ENCODE measurements at places on chromosomes 5 and 9. TPM values are rescaled to one million over a fixed set of nuclear protein-coding genes. Genes with fewer than 3 reads are reported as not detected.

- H3K27ac ChIP-seq, result no peak overlapping the region
- no peak for DNase-seq
- no peaks in the 10 kb centered on the region for H3K4me1 ChIP-seq
- no peaks in the 10 kb centered on the region for H3K27me3 ChIP-seq
- no peaks in the 10 kb centered on the region for H3K36me3 ChIP-seq
- H3K4me3 ChIP-seq, result no peak overlapping the region
These were observed 54.5 kb upstream of the TGFBR1 start for GRCh38 chr9:99050292-99050911.

DNA sequence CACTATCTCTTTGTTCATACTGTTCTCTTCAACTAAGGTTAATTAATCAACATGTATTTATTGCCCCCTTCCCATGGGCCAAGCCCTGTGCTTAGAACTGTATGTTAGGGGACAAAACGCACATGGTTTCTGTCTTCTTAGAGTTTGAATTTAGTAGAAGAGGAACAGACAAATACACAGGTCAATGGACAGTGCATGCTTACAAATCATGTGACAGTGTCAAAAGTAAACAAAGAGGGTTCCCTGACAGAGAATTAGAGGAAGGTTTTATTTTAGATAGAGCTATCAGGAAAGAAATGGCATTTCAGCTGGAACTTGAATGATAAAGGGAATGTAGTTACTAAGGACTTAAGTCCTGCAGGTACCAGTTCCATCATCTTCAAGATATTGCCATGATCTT lies 145.2 kb upstream of the CCDC152 start:
- no peaks in the 10 kb centered on the region for H3K27me3 ChIP-seq
- no peaks in the 10 kb centered on the region for H3K4me1 ChIP-seq
- no peaks in the 10 kb centered on the region for H3K36me3 ChIP-seq
- no peak for DNase-seq

CSF1R gene
- total RNA-seq, result 24.1 TPM

CATSPER3 gene
- total RNA-seq, result 0.32 TPM

DNA sequence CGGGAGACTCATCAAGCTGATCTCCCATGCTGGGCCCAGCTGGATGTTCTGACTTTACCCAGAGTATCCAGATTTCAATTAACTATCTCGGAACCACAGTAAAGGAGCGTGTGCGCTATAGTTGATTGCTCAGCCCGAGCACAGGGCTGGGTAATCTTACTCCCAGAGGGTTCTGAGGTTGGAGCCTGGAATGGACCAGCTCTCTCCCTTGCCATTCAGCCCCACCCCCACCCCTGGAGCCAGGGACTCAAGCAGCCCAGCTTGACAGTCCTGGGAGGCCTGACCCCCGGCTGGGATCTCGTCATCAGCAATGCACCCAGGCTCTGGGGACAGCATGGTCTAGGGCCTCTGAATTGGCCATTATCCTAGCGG lies 23.7 kb upstream of the PTGES start:
- DNase-seq, result no peak
- no peaks in the 10 kb centered on the region for H3K27me3 ChIP-seq
- peak overlapping the region; percentile 93 for H3K27ac ChIP-seq
- H3K4me1 ChIP-seq, result peaks cover 8% of the 10 kb centered on the region
- no peaks in the 10 kb centered on the region for H3K36me3 ChIP-seq

PCDHA4 gene
- 0.64 TPM for total RNA-seq

- H3K36me3 ChIP-seq, result no peaks in the 10 kb centered on the region
- no peak overlapping the region for H3K4me3 ChIP-seq
- H3K27me3 ChIP-seq, result no peaks in the 10 kb centered on the region
- no peak for DNase-seq
- no peak overlapping the region for H3K27ac ChIP-seq
These were observed 47.5 kb downstream of the RAPGEF6 start for GRCh38 chr5:131587541-131587940.

GNG10 gene
- 95.7 TPM for total RNA-seq

CEP72 gene
- 10.5 TPM for total RNA-seq

DNA sequence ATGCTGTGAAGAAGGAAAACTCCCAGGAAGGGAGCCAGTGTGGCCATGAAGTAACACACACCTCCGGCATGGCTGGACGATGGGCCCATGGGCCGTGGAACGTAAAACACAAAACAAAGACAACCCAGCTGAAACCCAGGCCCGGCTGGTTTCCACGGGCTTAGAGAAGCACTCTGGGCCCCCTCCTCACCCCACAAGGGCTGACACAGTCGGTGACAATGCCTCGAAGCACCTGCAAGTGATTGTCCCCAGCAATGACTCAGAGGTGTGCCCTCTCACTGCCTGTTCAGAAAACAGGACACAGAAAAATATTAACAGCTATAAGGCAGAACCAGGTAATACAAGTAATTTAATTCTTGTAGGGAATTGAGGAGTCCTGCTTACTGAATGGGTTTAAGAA lies 135.3 kb downstream of the ROR2 start:
- no peaks in the 10 kb centered on the region for H3K4me1 ChIP-seq
- no peaks in the 10 kb centered on the region for H3K27me3 ChIP-seq
- no peaks in the 10 kb centered on the region for H3K36me3 ChIP-seq
- no peak for DNase-seq
- H3K4me3 ChIP-seq, result no peak overlapping the region
- no peak overlapping the region for H3K27ac ChIP-seq

DNA sequence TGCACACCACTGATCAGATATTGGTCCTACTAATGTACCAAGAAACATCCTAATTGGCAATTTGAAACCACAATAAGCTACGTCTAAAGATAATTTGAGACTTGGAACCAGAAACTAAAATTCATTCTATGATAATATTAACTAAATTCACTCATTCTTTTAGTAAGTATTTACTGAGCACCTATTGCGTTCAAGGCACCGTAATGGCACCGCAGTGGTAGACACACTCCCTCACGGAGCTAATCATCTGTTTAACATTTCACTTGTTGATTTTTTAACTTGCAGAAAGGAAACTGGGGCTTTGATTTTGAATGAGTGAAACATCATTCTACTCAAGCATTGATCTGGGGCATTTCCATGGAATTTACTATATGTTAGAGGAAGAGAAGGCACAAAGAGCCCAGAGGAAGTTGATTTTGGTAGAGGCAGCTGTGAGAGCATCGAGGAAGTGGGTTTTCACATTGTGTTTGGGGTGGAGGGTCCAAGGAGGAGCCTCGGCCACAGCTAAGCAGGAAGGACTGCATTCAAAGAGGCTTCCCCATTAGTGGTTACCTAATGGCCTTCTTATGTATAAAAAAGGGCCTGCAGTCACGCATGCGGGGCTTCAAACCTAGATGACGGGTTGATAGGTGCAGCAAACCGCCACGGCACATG lies 7.1 kb downstream of the RAPGEF1 start:
- no peaks in the 10 kb centered on the region for H3K27me3 ChIP-seq
- no peaks in the 10 kb centered on the region for H3K4me1 ChIP-seq
- H3K27ac ChIP-seq, result peak overlapping the region; percentile 82
- DNase-seq, result no peak
- no peak overlapping the region for H3K4me3 ChIP-seq
- H3K36me3 ChIP-seq, result no peaks in the 10 kb centered on the region

DNA sequence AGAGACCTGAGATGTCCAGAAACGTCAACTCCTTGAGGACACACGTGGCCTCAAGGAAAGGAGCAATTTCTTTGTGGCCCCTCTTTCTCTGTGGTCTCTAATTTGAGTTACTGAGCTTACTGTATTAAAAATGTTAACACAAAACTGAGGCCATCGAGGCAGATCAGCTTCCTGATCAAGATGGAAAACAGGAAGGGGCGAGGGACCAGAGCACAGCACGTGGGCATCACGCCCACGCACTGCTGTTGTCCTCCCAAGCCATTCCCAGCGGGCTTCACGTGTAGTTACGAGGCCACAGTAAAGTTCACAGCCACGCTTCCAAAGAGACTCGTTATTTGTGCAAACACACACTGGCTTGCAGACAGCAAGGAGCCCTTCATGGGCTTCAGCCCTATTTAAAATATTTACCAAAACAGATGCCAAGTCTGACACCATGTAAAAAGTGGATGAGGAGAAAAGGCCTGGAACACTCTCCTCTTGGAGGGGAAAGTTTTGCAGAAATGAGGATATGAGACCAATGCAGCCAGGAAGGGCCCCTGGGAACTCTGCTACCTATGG lies 149.5 kb downstream of the ROR2 start:
- H3K36me3 ChIP-seq, result no peaks in the 10 kb centered on the region
- H3K4me1 ChIP-seq, result no peaks in the 10 kb centered on the region
- no peaks in the 10 kb centered on the region for H3K27me3 ChIP-seq
- no peak overlapping the region for H3K27ac ChIP-seq
- H3K4me3 ChIP-seq, result no peak overlapping the region

DNA sequence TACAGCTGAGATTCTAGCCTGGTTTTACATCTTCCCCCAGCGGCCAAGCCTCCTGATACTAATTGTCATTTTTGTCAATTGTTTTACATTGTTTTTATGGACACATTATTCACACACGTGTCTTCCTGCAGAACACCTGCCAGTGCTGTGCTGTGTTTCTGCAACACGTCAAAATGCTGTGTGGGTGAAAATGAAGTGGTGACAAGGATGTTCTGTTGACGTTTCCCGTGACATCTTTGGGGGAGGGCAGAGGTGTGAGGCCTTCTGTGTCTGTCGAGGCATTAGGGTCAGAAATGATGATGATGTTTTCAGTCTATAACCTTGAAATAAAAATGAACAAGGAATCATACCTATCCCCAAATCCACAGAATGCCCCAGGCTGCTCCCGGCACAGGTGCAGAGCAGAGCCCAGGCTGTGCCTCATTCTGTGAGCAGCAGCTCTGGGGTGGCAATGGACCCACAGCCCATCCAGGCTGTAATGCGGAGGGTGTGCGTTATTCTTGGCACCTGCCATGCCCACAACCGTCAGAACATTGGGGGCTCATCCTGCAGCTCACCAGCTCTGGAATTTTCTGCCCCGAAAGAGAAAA lies 23.6 kb upstream of the CEP72 start:
- no peak overlapping the region for H3K27ac ChIP-seq
- no peaks in the 10 kb centered on the region for H3K36me3 ChIP-seq
- H3K4me1 ChIP-seq, result no peaks in the 10 kb centered on the region
- DNase-seq, result no peak
- H3K4me3 ChIP-seq, result no peak overlapping the region

GRCh38 chr5:121292664-121293063 lies 559.0 kb upstream of the FTMT start:
- no peak overlapping the region for H3K4me3 ChIP-seq
- no peaks in the 10 kb centered on the region for H3K27me3 ChIP-seq
- no peak overlapping the region for H3K27ac ChIP-seq
- DNase-seq, result no peak
- no peaks in the 10 kb centered on the region for H3K36me3 ChIP-seq
- H3K4me1 ChIP-seq, result no peaks in the 10 kb centered on the region

DNA sequence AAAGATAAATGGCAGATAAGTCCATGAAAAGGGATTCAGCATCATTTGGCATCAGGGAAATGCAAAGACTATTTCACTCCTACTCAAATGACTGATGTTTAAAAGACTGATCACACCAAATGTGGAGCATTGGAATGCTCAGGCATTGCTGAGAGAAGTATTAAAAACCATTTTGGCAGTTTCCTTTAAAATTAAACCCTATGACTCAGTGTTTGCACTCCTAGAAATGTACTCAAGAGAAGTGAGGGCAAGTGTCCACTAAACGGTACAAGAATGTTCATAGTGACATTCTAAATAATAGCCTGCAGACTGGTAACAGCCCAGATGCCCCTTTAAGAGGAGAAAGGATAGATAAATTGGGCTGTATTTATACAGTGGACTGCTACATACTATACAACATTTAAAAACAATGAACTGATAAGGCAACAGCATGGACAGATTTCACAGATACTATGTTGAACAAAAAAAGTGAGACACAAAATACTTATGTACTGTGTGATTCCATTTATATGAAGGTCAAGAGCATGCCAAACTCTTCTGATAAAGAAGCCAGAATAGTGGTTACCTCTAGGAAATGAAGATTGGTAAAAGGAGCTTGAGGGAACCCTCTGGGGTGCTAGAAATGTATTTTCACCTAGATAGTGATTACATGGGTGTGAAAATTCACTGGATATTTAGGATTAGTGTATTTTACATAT lies 24.6 kb downstream of the APC start:
- no peak overlapping the region for H3K27ac ChIP-seq
- no peaks in the 10 kb centered on the region for H3K4me1 ChIP-seq
- no peak overlapping the region for H3K4me3 ChIP-seq
- no peaks in the 10 kb centered on the region for H3K36me3 ChIP-seq
- no peaks in the 10 kb centered on the region for H3K27me3 ChIP-seq
- DNase-seq, result no peak

SOX30 gene
- total RNA-seq, result 0.16 TPM

CTXN3 gene
- not detected for total RNA-seq

DNA sequence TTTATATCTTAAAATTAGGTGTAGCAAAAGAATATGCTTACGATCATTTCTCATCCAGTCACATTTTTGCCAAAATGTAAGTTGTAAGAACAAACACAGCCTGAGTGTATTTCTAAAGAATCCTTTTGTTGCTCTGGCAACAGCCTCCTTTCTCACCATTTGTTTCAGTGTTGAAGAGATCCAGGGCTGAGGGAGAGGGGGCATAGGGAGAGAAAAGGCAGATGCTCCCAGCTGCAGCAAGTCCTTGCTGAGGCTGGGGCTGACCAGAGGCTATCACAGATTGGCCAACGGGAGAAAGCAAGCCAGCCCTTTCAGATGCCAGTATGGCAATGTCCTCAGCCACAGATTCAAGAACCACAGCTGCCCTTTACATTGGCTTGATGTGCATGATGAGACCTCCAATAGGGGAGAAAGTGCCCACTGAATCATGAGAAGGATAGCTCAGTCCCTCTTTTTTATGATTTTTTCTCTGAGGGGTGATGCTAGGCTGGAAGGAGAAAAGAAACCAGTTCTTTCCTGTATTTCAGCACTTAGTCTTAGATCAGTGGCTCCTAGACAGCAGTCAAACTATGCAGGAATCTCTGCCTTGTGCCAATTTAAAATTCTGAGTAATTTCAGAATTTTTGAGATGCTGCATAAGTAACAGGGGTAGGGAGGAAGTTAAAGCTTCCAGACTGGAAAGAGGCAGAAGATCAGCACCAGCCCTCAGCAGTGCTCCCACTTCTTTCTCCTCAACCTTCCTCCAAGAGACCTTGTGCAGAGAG lies 142.1 kb downstream of the LHFPL2 start:
- H3K4me1 ChIP-seq, result peaks cover 35% of the 10 kb centered on the region
- no peak overlapping the region for H3K4me3 ChIP-seq
- no peaks in the 10 kb centered on the region for H3K27me3 ChIP-seq

LTC4S gene
- 3.8 TPM for total RNA-seq

DNA sequence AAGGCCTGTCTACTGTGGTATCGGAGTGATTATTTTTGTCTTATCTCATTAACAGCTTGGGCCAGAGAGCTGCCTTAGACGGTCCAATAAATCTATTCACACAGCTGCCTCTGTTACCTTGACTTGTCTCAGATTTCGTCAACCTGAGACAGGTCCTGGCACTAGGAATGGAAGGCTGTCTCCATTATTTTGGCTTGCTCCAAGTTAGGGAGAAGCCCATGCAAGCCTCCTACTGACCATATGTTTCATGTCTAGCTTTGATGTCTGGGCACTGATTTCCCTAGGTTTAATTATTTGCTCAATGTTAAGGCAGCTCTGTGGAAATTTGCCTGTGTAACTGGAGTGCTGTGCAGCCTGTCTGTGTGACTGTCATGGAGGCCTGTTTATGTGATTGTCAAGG lies 12.4 kb upstream of the RALGPS1 start:
- no peaks in the 10 kb centered on the region for H3K4me1 ChIP-seq
- no peak overlapping the region for H3K27ac ChIP-seq
- no peak overlapping the region for H3K4me3 ChIP-seq
- H3K27me3 ChIP-seq, result no peaks in the 10 kb centered on the region

Data from breast epithelium (tissue), 4 donors.